ENCODE measurements at places on chromosomes 2 and 18.

GRCh38 chr18:10863026-10863425, 286.3 kb downstream of the PIEZO2 start:
- no peak for DNase-seq

DNA sequence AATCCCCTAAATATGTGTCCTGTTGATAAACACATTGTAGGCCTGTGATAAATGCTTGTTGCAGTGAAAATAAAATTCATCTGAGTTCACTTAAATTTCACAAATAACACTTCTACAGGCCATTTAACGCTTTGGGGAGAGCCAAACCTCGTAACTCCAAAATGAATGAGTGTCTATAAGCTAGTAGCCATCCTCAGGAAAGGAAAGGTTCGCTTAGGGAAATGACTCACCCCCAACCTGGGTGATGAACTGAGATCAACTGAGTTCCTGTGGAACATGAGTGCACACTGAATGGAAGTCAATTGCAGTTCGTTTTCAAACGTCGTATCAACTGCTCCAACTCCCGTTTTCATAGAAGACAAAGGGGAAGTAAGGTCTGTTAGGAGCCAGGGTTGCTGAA, 527.6 kb upstream of the ID2 start:
- DNase-seq, result no peak

DNA sequence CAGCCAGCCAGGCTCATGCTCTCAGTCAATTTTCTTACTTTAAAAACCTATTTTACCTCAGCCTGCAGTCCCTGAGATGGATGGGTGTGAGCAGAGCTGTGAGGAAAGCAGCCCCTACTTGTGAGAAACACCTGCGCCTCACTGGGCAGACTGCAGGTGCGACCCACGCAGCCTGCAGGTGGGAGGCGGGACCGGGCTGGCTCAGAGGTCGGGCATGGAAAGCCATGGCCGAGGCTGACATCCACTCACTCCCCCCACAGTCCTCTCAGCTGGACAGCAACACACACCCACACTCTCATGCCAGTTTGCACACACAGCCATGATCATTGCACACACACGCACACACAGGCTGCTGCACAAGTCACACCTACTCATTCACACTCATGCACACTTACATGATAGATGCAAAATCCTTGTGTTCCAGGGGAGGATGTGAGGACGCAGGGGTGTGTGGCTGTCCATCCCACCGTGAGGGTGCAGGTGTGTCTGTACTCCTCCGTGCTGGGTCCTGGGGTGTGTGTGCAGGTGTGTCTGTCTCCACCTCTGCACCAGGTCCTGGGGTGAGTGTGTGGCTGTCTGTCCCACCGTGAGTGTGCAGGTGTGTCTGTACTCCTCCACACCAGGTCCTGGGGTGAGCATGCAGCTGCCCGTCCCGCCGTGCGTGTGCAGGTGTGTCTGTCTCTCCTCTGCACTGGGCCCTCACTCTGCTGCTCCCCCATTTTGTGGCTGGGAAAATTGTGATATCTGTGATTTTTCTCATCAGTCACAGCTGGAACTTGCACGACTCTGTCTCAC, 166.5 kb downstream of the RTP5 start:
- DNase-seq, result no peak

- no peak for DNase-seq
These were observed 82.6 kb downstream of the IKZF2 start for GRCh38 chr2:213068676-213069359.

- no peak for DNase-seq
These were observed 78.6 kb downstream of the VAPA start for GRCh38 chr18:9992300-9992972.

GRCh38 chr2:109109342-109109741, 19.7 kb upstream of the SH3RF3 start:
- DNase-seq, result no peak

- no peak for DNase-seq
These were observed 415.2 kb downstream of the NBAS start for GRCh38 chr2:15145919-15146318.

DNA sequence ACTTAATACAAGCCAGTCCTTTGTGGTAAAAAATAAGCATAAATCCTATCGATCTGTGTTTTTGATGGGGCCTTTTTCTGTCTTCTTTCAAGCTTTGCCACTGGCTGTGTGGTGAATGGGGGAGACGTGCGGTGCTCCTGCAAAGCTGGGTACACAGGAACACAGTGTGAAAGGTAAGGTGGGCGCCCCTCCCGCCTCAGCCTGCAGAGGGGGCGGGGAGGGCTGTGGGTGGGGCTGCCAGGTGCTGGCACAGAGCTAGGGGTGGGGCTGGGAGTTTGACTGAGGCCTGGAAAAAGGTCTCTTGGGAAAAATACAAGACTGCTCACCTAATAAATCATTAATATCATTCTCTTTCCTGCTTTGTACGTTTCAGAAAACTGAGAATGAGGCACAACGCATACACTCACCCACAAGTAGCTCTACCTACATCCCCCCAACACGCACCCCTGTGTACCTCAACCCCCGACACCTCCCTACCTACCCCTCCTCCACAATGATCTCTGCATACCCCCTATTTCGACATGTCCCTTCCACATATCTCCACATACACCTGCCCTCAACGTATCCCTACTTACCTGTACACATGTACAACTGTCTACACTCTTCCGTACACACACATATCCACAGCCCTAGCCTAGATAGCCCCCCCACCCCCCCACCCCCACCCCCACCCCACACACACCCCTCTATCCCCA, 129.7 kb upstream of the TTC39C start:
- no peak for DNase-seq

DNA sequence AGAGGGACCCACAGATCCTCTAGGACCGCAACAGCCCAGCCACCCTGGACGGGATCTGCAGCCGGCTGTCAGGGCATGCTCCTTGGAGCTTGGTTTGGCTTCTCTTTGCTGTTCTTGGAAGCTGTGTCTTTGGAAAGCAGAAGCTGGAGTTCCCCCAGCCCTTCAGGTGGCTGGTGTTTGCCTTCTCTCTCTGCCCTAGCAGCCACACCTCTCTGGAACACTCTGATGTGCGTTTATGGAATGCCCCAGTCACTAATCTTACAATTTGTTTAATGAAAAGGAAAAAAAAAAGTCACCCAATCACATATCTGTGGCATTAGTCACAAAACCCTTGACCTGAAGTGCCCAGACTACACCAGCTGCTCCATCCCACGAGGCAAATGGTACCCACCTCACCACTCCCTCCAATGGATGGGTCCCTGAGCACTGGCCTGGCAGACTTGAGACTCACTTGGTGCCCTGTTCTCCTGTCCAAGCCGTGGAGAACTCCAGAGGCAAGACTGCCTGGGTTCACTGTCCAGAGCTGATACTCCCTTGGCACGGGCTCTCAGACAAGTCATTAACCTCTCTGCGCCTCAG, 70.2 kb upstream of the DAPL1 start:
- DNase-seq, result no peak

DNA sequence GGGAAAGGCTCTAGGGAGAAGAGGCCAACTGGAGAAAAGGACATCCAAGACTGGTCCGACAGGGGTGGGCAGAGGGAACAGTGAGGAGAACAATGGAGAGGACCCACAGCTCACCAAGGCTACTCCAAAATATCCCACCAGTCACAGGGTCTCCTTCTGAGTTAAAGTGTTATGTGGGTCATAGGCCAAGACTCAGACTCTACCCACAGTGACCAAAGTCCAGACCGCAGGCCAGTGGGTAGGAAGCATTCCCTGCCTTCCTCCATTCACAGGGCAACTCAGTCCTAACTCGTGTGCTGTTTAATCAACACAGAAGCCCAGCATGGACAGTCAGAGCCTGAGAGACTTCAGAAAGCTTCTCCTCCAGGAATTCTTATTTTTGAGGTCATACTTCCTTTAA, 260.6 kb downstream of the SMAD2 start:
- no peak for DNase-seq

DNA sequence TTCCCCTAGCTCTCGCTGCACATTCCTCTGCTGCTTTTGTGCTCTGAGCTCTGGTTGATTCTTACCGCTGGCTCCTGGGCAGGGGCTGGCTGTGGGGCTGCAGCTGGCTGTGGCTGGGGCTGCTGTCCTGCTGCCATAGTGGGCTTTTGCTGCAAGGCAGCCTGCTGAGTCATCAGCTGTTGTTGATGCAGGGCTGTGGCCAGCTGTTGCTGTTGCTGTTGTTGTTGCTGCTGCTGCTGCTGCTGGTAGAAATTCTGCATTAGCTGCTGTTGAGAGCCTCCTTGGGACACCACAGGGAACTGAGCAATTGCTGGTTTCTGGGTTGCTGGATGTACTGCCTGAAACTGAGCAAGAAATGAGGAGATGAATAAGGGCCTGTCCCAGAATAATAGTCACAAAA, 77.2 kb upstream of the NFU1 start:
- DNase-seq, result no peak

- no peak for DNase-seq
These were observed 126.9 kb upstream of the DAPL1 start for GRCh38 chr2:158668001-158668765.

GRCh38 chr2:101501443-101501842, 26.5 kb upstream of the RFX8 start:
- no peak for DNase-seq

DNA sequence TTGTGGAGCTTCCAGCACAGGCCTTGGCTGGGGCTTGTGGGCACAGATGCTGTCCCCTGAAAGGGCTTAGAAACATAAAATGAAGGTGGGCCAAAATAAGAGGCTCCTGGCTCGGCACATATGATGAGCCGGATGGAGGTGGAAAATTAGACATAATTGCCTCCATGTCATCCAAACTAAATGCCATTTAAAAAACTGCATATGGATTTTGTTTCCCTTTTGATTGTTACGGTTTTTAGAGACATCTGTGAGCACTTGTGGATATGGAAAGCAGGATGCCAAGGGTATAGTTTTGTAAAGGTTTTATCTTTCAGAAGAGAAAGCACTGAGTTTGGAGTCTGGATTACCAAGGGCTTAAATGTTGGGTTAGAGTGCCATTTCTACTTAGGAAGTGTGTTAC, 498.3 kb downstream of the RIT2 start:
- no peak for DNase-seq

DNA sequence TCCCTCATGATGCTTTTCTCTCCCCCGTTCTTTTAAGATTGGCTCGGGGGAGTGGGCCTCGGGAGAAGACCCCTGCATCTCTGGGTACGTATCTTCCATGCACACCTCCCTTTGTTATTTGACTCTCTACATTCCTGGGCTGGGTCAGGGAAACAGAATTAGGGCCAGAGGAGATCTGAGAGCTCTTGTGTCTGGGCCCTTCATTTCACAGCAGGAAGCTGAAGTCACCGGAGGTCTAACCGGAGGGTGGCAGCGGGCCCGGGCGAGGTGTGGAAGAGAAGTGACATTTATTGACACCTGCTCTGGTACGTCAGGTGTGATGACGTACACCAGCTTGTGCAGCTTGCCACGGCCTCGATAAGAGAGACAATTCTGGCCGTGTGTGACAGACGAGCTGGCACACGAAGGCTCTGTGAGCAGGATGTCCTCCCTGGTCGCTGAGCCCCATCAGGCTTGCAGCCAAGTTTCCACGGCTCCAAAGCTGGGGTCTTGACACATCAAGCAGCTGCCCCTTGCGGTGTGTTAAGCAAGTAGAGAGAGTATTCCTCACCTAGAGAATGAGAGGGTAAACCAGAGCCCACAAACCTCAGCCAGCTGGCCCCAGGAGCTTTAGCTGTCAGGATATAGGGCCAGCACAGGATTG, 30.4 kb downstream of the TOGARAM2 start:
- peak; percentile 69 for DNase-seq

- DNase-seq, result no peak
These were observed 4.1 kb downstream of the SPATS2L start for GRCh38 chr2:200310545-200310971.

DNA sequence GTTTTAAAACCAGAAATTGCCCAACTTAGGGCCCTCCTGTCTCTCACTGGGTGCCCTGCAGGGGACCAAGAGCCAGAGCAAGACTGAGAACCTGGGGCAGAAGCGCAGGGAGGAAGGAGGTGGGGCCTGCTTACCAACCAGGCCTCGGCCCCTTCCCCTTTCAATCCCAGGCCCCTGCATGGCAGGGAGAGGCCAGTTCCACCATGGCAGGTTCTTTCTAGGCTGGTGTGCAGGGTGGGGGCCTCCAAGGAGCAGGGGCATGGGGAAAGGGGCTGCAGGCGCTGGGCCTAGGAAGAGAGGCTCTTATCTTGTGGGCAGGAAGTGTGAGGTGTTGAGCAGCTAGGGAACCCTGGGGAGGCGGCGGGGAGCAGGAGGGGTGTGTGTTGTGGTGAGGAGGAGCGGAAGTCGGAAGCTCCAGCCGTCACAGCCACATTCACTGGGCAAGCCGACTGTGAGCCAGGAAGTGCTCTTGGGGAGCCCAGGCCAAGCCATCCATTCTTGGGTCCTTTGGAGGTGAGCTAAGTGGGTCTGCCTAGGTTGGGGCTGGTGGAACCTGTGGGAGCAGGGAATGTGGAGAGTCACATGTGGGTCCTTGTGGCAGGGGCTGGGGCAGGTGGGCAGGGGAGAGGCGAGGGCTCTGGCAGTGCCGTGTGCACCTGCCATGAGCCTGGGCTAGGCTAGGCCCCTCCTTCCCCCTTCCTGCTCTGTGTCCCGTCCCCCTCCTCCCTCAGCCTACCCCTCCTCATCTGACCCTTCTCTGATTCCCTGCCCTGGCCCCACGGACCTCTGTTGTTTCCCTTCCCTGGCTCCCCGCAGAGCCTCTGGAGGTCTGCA, at the start of gene PSD4:
Gene PSD4 (plus strand): TSS at position 430 of the 834 bp plus-strand sequence. CDS start 8,486 bp downstream, outside the sequence.
- DNase-seq, result peak; percentile 67

DNA sequence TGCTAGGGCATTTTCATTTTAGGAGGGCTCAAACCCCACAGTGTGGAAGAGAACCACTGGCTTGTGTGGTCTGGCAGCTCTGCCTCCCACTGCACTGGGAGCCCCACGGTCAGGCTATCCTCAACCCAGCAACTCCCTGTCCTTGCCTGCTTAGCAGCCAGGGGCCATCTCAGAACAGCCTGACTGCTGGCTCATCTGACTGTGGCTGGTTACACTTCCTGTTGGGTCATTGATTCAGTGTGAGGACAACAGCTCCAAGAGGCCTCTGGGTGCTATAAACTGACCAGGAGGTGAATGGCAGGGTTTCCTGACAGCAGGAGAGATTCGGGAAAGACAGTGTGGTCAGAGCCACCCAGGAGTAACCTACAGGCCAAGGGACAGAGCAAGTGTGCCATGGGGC, 40.1 kb downstream of the AMER3 start:
- DNase-seq, result no peak

GRCh38 chr2:41483982-41484857, 563.6 kb upstream of the PKDCC start:
- DNase-seq, result no peak

DNA sequence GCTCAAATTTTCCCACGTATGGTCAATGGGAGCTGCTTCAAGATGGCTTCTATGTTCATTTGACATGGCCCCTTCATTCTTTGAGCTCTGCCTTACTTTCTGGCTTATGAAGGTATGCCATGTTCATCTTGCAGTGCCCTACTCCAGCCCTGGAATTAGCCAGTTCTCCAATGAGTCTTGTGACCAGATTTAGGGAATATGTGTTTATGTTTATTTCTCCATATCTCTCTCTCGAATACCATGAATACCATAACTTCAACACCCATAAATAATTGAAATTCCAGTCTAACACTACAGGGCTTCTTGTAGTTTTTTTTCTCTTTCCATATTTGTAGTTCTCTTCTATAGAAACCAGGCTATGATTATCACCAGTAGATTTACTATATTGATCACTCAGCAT, 39.7 kb downstream of the EPB41L5 start:
- DNase-seq, result no peak
